ENCODE measurements at places on chromosomes 3 and 15.

DNA sequence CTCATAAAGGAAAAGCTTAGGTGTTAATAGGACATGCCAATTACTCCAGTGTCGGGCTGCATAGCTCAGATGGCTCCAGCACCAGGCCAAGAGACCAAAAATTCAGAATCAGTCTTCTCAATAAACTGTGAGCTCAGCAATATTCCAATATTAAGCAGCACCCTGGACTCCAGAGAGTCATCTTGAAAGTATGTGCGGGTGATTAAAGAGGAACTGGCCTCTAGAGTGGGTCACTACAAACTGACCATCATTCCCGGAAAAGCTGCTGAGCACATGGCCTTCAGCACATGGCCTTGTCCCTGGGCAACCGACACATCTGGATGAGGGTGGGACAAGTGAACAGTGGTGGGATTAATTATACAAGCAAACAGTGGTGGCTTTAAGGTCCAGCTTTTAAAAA lies 59.0 kb downstream of the MAGI1 start:
- DNase-seq, result no peak

DNA sequence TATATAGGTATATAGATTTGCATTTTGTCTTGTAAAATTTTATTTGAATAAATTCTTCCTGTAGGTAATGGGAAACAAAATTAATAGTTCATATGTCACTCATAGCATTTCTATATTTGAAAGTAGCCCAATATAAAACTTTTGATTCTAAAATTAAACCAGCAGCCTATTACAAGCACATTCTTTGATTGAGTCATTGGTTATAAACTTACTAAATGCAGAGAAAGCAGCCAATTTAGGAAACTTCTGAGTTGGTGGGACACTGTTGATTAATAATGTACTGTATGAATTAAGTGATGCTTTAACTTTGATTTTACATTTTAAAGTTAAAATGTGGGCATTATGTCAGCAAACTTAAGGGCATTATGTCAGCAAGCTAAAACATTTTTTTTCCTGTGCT lies 34.5 kb downstream of the NR1D2 start:
- no peak for DNase-seq

DNA sequence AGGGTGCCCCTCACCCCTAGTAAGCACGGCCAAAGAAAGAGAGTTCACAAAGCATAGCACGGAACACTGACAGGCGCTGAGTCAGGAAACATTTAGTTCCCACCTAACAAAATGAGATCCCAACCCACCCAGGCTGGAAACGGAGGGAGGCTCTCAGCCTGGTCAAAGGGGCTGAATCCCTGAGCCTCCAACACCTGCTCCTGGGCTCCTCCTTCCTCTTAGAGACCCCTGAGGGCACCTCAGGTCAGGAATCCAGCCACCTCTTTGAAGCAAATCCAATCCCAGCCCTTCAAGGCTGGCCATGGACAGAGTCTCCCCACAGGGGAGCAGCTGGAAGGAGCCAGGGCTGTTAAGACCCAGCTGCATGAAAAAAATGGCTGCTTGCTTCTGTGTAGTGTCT lies 154.4 kb upstream of the HES1 start:
- no peak for DNase-seq

- DNase-seq, result no peak
These were observed 220.1 kb downstream of the MCTP2 start for GRCh38 chr15:94451466-94451865.

DNA sequence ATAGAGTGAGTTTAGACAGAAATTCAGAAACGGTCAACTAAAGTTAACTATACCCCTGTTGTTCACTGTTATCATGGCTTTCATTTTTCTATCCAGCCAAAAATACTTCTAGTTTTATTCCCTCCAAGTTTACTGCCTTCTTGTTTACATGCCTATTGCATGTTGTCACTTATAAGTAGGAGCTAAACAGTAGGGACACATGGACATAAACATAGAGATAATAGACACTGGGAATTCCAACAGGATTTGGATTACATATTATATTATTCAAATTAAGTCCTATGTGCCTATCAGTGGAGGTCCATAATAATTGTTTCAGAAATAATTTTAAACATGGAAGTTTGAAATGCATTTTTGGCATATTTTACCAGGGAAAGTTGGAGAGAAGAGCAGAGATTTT lies 269.1 kb upstream of the ZNF717 start:
- DNase-seq, result no peak

DNA sequence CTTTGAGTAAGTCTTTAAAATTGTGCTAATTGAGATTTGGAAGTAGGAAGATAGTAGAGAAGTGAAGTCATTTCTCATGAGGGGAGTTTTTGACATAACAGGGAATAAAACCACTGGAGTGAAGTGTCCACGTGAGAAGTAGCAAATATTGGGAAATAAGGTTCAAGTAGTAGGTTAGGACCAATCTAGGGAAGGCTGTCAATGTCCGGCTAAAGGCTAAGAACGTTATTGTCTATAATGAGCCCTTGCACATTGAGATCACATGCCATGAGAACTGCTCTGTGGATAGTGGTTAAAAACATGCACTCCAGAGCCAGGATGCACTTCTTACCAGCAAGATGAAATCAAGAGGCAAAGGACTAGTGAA lies 459.9 kb upstream of the TPRG1 start:
- no peak for DNase-seq

DNA sequence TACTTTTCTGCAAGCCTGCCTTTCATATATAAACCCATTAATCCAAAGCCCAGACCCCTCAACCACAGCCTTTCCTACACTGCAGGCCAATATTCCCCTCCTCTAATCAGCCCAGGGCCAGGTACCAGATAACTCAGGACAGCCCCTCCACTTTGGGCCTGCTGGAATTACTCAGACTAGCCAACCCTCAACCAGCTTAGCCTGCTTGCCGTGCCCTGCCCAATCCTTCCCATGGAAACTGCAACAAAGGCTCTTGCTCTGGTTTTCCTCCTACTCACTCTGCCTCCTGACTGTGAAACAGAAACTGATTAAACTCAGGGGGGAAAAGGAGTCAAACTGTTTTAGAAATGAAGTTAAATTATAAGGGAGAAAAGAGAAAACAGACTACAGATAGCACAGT lies 248.1 kb downstream of the KLF13 start:
- no peak for DNase-seq
